MCF 10A (cell line): ENCODE measurements at places on chromosomes 13 and 19.

- no peak for DNase-seq
These were observed 9.1 kb downstream of the CDADC1 start for GRCh38 chr13:49256841-49257240.

DNA sequence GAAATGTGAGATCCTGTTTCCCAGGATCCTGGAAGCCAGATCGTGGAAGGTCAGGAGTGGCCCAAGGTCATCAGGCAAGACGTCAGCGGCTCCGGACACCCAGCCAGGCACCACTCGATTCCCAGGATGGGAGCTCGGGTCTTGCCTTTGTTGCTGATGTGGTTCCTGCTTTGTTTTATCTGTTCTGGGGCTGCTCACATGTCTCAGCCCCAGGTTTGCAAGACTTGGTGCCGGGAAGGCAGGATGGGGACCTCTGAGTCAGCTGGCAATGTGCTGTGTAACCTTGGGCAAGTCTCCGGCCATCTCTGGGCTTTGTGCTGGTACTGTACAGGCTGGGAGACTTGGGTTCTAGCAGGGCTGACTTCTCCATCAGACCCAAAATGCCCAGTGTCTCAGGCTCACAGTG is 1.4 kb upstream of the FCHO1 start:
- DNase-seq = no peak

DNA sequence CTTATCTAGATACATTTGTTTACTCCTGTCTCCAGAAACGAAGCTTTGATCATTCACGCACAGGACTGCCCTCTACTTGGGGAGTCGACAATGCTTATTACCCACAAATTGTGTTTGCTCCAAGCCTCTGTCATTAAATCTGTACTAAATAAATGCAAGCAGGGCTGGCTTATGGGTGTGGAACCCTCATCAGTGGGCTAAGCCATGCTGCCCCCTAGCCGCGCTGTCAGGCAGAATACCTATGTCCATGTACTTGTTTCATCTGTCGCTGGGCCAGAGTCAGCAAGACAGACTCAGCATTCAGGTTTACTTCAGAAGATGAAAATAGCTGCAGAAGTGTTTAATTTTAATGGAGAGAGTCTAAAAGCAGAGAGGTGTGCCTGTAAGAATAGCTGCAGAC is 110.0 kb upstream of the PRR20A start:
- no peak for DNase-seq

GRCh38 chr13:99015606-99016490 is 38.0 kb upstream of the DOCK9 start:
- no peak for DNase-seq

- DNase-seq = no peak
These were observed 582.6 kb downstream of the SLITRK6 start for GRCh38 chr13:85216576-85216975.

GRCh38 chr13:38617936-38618335 is 68.9 kb upstream of the FREM2 start:
- DNase-seq = no peak

DNA sequence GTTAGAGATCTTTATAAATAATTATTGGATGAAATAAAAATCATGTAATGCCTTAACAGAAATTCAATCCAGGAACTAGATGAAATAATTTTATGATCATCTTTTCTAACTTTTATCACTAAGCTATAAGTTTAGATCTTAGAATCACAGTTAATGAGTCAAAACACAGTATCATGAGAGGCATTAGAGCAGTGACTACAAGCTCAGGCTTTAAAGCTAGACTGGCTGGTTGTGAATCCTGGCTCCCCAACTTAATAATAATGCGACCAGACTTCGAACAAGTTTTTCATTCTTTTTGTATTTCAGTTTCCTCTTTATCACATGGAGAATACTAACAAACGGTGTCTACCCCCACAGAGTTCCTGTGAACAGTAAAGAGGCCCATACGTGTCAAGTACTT is 108.6 kb downstream of the MYCBP2 start:
- no peak for DNase-seq

GRCh38 chr19:45863840-45864628 is at the start of gene FOXA3:
Gene FOXA3, plus strand, starts transcription at chr19:45864326. Its CDS starts 131 bp downstream, at chr19:45864457.
- DNase-seq = no peak

DNA sequence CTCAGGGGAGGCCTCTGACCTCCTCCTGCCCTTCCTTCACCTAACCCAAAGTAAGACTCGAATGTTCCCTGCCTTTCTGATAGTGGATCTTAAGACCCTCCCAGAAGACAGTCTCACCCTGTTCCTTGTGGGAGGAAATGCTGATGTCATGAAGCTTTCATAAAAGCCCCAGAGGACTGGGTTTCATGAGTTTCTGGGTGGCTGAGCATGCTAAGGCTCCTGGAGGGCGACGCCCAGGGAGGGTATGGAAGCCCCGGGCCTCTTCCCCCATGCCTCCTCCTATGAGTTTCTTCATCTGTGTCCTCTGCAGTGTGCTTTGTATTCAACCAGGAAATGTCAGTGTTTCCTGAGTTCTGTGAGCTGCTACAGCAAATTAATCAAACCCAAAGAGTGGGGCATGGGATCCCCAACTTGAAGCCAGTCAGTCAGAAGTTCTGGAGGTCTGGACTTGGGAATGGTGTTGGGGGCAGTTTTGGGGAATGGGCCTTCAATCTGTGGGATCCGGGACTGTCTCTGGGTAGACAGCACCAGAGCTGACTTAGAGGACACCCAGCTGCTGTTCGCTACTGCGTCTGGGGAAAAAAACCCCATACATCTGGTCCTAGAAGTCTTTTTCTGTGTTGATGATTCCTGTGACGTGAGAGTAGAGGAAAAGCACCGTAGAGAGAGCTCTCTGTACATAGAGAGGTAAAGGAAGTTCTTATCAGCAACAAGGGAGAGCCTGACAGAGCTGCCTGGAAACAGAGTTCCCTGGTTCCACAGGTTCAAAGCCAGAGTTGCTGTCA is 2.0 kb upstream of the LILRB2 start:
- no peak for DNase-seq

GRCh38 chr13:108407495-108407894 is 138.0 kb downstream of the TNFSF13B start:
- no peak for DNase-seq

GRCh38 chr13:94864474-94864873 is 152.1 kb upstream of the SOX21 start:
- DNase-seq = no peak

DNA sequence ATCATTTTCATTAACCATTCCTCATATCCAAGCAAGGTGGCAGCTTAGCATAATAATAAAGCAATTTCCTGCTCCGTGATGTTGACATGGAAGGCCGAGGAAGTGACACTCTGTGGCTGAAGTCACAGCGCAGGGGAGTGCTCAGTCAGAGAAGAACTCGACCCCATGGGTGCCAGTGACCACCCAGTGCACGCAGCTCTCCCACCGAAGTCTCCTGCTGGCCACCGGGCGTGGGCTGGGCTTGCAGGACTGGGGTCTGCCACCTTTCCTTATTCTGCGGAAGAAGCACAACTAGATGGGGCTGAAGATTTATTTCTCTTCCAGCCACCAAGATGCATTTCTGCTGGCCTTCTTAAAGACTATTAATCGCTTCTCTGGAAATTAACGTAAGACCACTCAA is 132.1 kb upstream of the SPACA7 start:
- no peak for DNase-seq

GRCh38 chr13:36146511-36147269 is 15.5 kb upstream of the DCLK1 start:
- no peak for DNase-seq

DNA sequence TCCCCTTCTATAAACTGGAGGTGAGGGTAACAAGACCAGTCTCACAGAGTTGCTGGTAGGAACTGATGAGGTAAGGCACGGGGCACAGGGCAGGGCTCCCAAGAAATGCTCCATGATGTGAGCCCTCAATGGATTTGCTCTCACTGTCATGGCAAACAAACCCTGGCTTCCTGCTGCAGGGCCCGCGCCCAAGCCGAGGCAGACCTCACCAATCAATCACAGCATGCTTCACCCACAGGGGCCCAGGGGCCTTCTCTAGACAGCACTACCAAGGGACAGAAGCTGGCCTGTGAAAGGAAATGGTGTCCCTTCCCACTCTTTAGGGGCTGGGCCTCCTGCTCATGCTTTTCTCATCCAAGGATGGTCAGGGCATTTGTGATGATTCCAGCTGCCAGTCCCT is 25.9 kb upstream of the PLA2G4C start:
- DNase-seq = no peak
